Hepatic stellate cell (primary cell): ENCODE measurements at places on chromosomes 16 and 17.
A peak's percentile ranks its signal among the peaks of the same experiment; 100 is the strongest.

GRCh38 chr16:60166-60565 is 6.5 kb downstream of the SNRNP25 start:
- no peak for DNase-seq

DNA sequence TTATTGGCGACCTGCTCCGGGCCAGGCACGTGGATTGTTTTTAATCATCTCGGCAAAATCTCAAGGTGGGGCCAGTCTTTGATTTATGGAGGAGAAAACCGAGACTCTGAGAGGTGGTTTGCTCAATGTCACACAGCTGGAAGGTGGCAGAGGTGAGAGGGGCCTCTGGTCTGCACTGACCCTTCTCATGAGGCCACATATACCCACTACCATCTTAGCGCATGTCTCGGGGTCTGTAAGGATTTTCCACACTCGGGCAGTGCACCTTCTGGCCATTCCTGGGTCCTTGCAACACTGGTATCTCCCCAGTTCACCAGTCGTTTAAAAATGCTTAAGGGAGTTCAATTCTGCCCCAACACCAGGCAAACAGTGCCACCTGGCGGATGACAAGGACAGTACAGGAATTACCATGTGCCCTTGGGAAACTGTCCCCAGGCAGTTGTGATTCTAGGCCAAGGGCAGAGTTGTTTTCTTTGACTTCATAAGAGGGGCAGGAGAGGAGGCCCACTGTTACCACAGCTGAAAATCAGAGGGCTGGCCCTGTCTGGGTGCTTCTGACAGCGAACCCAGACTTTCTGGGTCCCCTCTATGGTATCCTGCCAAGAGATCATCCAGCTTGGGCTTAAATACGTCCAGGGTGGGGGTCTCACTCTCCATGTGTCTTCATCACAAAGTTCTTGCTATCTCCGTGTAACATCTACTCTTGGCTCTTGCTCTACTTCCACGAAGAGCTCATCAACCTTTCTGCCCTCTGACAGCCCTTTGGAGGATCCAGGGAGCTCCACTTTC is 39.4 kb upstream of the RAI1 start:
- peak; percentile 74 for DNase-seq

DNA sequence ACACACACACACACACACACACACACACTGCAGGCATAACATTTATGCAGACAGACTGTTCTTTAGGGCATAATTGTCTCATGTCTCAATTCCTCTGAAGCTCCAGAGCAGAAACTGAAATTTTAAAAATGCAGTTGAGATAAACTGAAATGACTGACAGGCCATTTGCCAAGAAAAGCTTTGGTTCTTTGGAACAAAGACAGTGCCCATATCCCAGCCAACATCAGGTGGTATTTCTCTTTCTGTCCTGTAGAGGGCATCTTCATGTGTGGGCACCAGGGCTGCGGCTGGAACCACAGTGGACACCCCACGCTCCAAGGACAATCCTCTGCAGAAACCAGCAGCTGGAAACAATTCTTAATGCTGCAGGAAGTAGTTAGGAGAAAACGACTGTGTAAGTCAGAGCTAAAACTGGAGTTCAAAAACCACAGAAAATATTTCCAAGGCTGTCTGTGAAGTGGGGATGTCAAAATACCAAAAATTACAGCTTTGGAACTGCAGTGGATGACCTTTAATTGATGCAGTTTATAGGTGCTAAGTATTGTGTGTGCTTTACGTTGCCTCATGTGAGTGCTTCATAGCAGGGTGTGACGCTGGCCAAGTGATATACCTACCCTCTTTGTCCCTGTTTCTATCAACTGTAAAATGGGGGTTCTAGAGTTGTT is 10.6 kb upstream of the MEFV start:
- peak; percentile 43 for DNase-seq

DNA sequence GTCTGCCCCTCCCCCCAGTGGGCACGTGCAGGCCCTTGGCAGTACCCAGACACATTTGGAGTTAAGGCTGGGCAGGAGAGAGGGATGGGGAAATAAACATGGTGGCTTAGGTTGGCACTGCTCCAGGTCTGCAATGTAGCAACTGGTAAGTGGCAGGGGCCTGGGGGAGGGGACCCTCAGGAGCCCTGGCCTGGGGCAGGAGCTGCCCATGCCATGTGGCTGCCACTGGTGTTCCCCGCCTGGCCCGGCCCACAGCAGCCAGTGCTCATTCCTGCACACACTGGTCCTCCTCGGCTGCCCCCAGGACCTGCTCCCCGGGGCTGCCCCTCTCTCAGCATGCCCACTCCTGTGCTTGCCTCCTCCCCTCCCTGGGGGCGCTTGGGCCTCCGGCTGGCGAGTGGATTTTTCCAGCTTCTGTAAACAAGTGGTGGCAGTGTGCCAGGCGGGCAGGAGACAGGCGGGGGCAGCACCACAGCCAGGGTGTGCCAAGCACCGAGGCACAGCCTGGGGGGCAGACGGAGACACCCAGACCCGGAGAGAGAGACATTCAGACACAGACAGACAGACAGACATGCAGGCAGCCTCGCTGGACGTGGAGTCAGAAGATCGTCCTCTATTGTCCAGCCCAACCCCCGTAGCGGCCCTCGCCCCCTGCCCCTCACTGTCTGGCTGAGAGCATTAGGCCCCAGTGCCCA is 9.4 kb downstream of the THRA start:
- no peak for DNase-seq

GRCh38 chr16:12586701-12587100 is 217.0 kb downstream of the CPPED1 start:
- DNase-seq, result no peak

- DNase-seq, result no peak
Observed at GRCh38 chr16:17101646-17102045, 369.1 kb downstream of the XYLT1 start.

DNA sequence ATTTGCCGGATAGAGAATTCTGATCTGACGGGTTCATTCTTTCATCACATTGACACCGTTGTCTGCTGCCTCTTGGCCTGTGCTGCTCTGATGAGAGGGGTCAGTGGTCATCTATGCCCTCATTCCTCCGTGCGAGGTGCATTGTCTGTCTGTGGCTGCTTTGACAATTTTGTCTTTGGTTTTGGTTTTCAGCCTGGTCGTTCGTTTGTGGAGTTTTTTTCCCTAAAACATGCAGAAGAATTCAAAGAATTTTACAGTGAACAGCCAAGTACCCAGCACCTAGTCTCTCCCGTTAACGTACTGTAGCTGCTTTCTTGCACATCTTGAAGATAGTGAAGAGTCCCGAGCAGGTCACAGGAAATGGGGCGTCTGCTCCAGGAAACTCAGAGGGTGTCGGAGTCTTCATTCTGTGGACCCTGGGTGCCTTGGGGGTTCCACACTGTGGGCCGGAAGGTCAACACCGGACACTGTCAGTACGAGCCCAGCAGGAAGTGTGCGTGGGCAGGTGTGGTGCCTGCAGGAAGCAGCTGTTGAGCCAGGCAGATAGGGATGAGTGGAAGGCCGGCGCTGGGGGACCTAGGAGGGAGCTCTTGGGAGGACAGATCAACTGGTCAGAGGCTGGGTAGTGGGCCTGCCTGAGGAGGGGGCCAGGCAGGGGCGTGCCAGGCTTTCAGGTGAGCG is 28.2 kb downstream of the CRAMP1 start:
- no peak for DNase-seq

DNA sequence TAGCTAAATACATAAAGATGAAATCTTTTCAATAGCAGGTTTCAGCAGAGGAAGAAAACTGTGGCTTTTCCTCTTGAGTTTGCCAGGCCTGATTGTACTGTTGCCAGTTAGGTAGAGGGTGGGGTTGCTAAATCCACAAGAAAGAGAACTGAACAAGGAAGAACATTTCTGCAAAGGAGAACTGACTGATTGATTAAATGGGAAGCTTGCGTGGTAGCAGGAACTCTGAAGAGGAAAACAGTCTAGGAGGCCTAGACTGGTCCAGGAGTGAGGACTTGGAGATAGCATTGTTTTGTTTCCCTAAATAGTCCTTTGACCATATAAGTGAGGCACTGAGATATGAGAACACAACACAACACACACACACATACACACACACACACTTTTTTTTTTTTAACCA is 18.8 kb downstream of the LRRC36 start:
- DNase-seq, result no peak

GRCh38 chr17:64074704-64075426 is 54.4 kb upstream of the ICAM2 start:
- no peak for DNase-seq

DNA sequence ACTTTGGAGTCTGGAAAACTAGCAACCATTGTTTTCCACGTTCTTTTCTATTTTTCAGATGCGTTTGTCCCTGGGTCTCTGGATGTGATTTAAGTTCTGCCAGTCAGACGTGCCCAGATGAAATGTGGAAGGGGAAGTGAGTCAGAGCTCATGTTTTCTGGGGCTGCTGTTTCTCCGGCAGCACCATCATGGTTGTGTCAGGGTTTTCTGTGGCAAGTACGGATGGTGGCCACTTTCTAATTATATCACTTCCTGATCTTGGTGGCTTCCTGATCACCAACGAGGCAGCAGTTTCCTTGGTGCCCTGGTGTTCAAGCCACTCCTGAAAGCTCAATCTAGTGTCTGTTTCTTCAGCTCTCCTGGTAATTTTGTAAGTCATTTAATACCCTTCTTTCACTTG is 31.4 kb upstream of the PMFBP1 start:
- DNase-seq, result no peak

GRCh38 chr17:16919663-16920627 is 52.0 kb downstream of the TNFRSF13B start:
- no peak for DNase-seq
